ENCODE measurements at places on chromosomes 6 and 20.

DNA sequence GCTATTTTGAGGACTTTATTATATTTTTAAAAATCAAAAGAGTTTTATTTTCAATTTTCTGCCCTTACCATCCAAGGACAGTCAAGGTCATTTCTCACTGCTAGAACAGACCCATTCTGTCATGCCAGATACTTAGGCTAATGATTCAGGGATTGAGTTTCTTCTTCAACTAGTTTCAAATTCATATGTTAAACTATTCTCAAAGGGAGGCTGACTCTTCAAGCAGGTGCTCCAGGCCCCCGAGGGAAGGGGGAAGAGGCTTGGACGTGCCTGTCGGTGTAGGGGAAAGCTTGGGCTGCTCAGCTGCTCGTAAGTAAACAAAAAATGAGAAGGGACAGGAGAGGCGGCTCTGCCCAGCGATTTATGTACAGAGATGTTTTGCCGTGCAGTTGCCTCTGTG, 69.4 kb upstream of the MYLIP start:
- peak; percentile 87 for DNase-seq

GRCh38 chr6:128526152-128526914, 5.9 kb upstream of the PTPRK start:
- DNase-seq, result no peak

DNA sequence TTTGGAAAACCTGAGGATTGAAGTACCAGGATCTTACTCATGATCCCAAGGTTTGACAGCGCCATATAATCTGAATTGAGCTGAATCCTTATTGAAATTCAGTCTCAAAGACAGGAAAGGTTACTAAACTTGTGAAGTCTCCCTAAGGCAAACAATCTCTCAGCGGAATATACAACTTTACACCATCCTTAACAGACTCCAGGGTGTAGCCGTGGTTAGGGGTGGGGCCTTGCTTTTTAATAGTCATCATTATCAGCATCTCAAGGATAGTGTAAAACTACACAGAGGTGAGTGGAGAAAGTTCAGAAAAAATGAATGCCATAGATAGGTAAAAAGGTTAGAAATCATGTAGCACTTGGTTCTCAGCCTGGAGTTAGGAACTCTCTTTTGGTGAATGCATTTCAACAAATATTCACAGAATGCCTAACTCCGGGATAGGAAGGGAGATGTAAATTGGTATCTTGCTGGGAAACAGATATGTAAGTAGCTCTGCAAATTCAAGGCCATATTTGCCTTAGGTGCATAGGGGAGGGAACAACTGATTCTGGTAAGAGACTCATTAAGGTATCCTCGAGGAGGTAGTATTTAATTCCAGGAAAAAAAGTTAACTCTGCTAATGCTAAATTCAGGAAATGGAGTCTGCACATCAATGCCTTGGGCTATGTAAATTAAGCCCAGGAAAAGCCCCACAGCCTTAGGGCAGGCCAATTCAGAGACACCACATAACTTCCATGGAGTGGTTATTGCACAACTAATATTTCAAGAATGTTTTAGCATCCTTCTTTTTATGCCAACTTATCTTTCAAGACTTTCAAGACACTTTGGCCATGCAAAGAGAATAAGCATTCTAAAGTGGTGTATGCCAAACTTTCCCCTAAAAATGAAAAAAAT, 61.6 kb downstream of the SNAP25 start:
- no peak for DNase-seq

GRCh38 chr6:17962436-17963031, 24.9 kb downstream of the KIF13A start:
- peak; percentile 93 for DNase-seq

- peak; percentile 77 for DNase-seq
These were observed 36.0 kb upstream of the KLHL31 start for GRCh38 chr6:53701333-53702218.

DNA sequence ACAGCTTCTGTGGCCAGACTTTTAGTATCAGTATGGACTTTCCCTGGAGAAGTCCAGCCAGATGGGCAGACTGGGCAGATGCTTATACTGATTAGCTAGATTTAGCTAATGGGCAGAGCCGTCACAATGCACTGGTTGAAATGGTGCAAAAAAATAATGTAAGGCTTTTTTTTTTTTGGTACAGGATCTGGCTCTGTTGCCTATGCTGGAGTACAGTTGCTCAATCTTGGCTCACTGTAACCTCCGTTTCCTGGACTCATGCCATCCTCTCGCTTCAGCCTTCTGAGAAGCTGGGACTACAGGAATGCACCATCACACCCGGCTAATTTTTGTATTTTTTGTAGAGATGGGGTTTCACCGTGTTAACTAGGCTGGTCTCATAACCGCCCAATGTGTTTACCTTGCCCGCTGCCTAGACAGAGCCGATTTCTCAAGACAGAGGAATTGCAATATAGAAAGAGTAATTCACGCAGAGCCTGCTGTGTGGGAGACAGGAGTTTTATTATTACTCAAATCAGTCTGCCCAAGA, 16.4 kb upstream of the KIFC1 start:
- DNase-seq, result peak; percentile 21

- no peak for DNase-seq
These were observed 247.9 kb downstream of the ANKRD60 start for GRCh38 chr20:57980506-57980905.

DNA sequence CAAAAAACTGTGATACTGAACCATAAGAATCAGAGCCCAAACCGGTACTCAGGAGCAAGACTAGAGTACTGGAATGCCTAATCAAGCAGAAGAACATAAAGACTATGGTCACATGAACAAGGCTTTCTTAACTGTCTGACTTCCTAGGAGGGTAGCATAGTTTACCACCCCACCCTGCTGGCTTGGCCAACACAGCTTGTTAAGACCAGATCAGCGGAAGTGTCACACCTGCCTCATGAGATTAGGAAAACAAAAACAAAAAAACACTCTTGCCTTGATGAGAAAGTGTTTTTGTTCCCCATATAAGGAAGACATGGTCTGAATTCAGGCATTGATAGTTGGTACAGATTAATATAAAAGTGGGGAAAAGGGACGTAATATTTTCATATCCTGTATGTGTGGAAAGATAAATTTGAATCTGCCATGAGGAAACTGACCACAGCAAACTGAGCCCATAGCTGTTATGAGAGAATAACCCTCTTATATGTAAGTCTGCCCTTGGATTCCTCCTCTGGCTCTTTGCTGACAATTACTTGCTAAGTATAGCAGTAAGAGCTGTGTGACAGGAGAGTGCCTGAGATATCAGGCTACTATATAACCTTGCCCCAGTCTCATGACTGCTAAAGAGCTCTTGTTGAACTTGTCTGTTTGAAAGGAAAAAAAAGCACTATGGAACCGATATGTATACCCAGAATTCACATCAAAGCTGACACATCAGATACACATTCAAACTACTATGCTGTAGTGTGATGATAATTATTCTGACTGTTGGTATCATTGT, 197.1 kb downstream of the EPHA7 start:
- no peak for DNase-seq

GRCh38 chr6:113719545-113719944, 137.6 kb upstream of the MARCKS start:
- no peak for DNase-seq

DNA sequence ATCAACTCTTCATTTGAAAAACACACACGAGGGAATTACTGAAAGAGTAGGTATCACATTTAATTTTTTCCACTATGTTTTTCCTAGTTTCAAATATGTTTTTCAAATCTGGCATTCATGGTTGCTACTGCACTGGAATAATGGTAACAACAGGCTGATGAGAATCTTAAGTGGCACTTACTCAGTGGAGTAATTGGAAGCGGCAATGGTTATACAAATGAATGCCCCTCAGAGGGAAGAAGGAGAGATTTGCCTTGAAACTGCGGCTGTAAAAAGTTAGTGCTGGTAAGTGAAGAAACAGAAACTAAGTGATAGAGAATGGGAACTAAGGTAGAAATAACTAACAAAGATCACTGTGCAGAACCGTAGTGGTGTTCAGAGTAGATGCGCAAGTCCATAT, 41.0 kb upstream of the PDE7B start:
- no peak for DNase-seq

GRCh38 chr20:23774081-23774480, 23.3 kb upstream of the CST1 start:
- DNase-seq, result no peak

DNA sequence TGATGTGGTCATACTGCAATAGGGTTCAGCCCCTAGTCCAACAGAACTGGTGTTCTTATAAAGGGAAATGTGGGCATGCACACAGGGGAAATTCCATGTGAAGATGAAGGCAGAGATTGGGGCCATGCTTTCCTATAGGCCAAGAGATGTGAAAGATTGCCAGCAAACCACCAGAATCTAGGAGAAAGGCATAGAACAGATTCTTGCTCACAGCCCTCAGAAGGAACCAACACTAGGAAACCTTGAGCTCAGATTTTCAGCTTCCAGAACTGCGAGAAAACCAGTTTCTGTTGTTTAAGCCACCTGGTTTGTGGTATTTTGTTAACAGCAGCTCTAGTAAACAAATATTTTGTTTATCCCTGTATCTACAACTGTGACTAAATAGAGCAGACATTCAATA, 197.6 kb upstream of the CITED2 start:
- DNase-seq, result no peak

GRCh38 chr6:14001329-14002012, 76.7 kb downstream of the RNF182 start:
- no peak for DNase-seq

DNA sequence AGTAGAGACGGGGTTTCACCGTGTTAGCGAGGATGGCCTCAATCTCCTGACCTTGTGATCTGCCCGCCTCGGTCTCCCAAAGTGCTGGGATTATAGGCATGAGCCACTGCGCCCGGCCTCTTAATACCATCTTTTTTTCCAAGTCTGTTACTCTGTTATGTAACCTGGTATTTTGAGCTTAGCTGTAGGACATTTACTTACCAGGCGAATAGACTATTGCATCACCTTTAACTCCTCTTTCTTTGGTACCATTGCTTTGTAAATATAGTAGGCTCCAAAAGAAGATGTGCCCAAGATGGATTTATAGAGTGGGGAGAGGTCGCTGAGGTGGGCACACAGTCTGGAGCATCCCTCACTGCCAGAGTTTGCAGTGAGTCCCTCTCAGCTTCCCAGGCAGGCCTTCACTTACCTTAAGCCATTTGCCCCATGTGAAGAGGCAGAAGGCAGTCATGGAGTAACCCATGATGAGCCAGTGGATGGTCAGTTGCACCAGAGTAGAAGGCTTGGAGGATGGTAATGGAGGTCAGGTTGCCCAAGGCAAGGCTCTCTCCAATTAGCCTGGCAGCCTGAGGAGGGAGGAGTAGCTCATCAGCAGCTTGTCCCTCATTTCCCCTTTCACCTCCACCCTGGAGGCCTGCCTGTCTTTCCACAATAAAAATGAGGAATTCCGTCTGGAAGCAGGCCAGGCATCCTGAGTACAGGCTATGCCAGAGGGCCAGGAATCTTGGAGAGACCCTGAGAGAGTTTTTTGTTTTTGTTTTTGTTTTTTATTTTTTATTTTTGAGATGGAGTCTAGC, 9.7 kb downstream of the TIAM2 start:
- DNase-seq, result no peak

- DNase-seq, result no peak
These were observed 43.9 kb upstream of the DEK start for GRCh38 chr6:18308070-18308735.

DNA sequence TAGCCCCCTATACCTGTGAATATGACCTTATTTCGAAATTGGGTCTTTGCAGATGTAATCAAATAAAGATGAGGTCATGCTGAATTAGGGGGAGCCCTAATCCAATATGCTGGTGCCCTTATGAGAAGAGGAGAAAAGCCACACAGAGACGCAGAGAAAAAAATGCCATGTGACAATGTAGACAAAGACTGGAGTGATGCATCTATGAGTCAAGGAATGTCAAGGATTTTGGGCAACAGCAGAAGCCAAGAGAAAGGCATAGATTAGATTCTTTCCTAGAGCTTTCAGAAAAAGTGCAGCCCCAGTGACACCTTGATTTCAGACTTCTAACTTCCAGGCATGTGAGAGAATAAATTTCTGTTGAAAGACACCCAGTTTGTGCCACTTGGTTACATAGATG, 47.4 kb upstream of the HS3ST5 start:
- no peak for DNase-seq

GRCh38 chr20:42972591-42972990, 217.1 kb downstream of the PTPRT start:
- DNase-seq, result no peak

GRCh38 chr20:54292185-54292584, 84.3 kb downstream of the PFDN4 start:
- no peak for DNase-seq

DNA sequence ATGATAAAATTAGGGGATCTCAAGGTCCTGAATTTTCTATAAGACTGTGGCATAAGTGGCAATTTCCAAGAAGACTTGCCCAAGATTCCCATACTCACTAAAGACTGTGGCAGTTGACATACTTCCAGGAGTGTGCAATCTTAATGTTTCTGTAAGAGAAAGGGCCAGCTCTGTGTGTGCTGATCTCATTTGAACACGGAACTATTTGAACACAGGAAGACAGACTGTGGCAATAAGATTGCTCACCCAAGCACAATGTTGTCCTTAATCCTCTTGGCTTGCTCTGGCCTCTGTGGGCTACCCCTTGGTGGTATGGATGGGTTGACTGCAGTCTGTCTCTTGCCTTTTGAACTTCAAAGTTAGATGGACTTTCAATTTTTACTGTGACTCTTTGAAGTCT, 151.4 kb downstream of the PHF3 start:
- no peak for DNase-seq

- no peak for DNase-seq
These were observed 121.9 kb upstream of the BTN3A2 start for GRCh38 chr6:26243132-26243531.

DNA sequence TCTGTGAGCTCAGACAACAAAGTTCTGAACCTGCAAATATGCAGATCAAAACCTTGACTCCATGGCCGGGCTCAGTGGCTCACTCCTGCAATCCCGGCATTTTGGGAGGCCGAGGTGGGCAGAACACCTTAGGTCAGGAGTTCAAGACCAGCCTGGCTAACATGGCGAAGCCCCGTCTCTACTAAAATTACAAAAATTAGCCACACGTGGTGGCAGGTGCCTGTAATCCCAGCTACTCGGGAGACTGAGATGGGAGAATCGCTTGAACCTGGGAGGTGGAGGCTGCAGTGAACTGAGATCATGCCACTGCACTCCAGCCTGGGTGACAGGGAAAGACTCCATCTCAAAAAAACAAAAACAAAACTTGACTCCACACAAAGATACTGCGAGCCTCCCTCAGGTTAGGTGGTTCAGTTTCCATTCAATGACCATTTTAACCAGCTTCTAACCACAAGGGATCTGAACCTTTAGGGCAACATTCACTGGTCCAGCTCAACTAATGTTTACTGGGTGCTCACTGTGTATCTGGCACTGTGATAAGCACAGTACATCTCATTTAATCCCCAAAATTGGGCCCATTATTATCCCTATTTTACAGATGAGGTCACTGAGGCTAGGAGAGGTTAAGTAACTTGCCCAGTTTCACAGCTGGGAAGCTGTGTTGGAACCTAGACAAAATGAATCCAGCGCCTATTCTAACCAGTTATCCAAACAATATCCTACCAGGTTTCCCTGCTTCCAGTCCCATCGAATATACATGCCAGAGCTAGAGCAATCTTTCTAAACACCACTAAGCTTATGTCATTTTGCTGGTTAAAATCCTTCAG, 1.8 kb downstream of the SNRPB start:
- DNase-seq, result no peak
